ENCODE measurements at places on chromosomes 4 and X. TPM values are rescaled to one million over a fixed set of nuclear protein-coding genes. Genes with fewer than 3 reads are reported as not detected.

FAM199X gene
- 29.0 TPM for polyA plus RNA-seq

CTSO gene
- 64.7 TPM for polyA plus RNA-seq

OPHN1 gene
- polyA plus RNA-seq = 11.5 TPM

CYLC1 gene
- polyA plus RNA-seq = not detected

PPP2R2C gene
- 0.53 TPM for polyA plus RNA-seq

SMIM31 gene
- 0.17 TPM for polyA plus RNA-seq

SPARCL1 gene
- polyA plus RNA-seq = 353 TPM

MAGEB3 gene
- polyA plus RNA-seq = not detected

UGT2B10 gene
- polyA plus RNA-seq = not detected

PPEF2 gene
- polyA plus RNA-seq = 0.09 TPM

SSX2B gene
- polyA plus RNA-seq = not detected

MAML3 gene
- polyA plus RNA-seq = 13.6 TPM

GLRB gene
- polyA plus RNA-seq = 5.4 TPM

NAP1L3 gene
- polyA plus RNA-seq = 25.4 TPM

BANK1 gene
- polyA plus RNA-seq = 2.5 TPM

DACH2 gene
- polyA plus RNA-seq = 3.9 TPM

BEX5 gene
- 3.1 TPM for polyA plus RNA-seq

SSX4 gene
- polyA plus RNA-seq = not detected

CHIC1 gene
- 8.2 TPM for polyA plus RNA-seq

CXCL6 gene
- polyA plus RNA-seq = 0.08 TPM

SMARCA1 gene
- polyA plus RNA-seq = 143 TPM

GABRG1 gene
- 2.3 TPM for polyA plus RNA-seq

LDB2 gene
- polyA plus RNA-seq = 72.5 TPM

Data from right lung (tissue), 10 donors.